ENCODE measurements at places on chromosomes 12 and 14.

- no peak for DNase-seq
Measured at GRCh38 chr12:89901319-89901718, 192.7 kb upstream of the ATP2B1 start.

DNA sequence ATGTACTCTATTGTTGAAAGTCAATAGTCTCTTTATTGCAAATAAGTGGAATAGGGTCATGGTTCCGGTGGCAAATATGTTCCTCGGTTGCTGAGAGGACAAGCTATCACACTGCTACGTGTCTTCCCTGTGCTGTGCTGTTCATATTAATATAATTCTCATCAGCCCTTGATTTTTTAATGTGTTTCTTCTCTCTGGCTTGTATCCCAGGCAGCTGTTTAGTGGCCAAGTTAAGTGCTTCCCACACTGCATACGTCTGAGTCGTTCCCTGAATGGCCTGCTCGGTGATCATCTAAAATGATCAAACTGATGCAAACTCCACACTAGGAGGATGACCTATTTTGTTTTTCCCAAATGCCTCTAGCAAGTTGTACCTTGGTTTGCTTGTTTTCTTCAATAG, 186.4 kb downstream of the ANO6 start:
- no peak for DNase-seq

- no peak for DNase-seq
Measured at GRCh38 chr14:75646762-75647161, 13.9 kb downstream of the ERG28 start.

- peak; percentile 48 for DNase-seq
Measured at GRCh38 chr14:20848316-20848954, 42.8 kb upstream of the RNASE3 start.

DNA sequence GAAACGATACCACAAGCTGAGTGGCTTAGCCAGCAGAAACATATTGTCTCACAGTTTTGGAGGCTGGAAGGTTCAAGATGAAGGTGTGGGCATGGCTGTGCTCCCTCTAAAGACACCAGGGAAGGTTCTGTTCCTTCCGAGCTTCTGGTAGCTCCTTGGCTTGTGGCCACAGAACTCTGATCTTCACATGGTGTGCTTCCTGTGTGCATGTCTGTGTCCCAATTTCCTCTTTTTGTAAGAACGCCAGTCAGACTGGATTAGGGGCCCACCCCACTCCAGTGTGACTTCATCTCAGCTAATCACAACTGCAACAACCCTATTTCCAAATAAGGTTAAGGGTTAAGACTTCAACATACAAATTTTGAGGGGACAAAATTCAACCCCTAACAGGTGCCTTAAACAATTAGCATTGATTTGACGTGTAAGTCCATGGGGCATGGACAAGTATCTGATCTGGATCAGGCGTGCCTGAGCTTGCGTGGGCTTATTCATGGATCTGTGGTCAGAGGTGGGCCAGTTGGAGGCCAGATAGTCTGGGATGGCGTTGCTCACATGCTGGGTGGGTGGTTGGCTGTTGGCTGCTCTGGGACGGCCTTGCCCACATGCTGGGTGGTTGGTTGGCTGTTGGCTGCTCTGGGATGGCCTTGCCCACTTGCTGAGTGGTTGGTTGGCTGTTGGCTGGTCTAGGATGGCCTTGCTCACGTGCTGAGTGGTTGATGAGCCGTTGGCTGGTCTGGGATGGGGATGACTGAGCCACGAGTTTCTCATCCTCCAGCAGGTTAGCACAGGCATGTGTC, 88.5 kb downstream of the LGMN start:
- peak; percentile 98 for DNase-seq

DNA sequence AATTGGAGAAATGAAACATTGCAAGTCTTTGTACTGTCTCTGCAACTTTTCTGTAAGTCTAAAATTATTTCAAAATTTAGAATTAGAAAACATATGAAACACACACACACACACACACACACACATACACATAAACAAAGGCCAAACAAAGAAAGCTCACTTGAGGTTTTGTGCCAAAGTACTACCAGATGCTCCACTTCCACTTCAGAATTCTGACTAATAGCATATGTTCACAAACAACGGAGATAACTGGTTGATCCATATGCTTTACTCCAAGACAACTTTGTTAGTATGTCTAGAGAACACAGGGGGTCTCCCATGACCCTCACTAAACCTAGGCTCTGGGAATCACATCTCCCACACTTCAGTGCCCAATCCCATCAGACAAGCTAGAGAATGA, 133.8 kb upstream of the CLEC14A start:
- no peak for DNase-seq

DNA sequence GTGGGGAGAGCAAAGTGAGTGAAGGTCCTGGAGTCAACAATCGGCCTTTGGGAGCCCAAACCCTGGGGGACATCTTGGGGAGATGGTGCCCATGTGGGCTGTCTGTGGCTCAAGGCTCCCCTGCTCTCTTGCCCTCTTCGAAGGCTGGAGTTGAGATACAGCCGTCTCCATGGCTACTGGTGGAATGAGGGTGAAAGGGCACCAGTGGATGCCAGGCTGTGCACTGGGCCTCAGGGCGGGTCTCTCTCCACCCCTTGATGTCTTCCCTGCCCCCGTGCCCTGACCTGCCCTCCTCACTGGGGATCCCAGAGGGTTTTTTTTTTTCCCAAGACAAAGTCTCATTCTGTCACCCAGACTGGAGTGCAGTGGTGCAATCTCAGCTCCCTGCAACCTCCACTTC, 2.0 kb upstream of the ANKRD9 start:
- no peak for DNase-seq

GRCh38 chr12:12008232-12008850, 62.4 kb upstream of the BCL2L14 start:
- DNase-seq: no peak

DNA sequence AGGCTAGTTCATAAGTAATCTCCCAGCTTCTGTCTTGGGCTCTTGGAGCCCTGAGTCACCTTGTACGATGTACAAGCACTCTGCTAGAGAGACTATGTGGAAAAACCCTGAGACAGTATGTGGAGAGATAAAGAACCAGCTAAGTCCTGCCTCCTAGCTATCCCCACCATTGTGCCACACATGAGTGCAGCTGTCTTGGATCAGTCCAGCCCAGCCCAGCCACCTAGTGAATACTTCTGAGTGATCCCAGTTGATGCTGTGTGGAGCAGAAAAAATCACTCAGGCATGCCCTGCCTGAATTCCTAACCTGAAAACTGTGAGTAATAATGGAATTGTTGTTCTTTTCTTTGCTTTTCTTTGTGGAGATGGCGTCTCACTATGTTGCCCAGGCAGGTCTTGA, 5.1 kb upstream of the SERPINA6 start:
- no peak for DNase-seq

DNA sequence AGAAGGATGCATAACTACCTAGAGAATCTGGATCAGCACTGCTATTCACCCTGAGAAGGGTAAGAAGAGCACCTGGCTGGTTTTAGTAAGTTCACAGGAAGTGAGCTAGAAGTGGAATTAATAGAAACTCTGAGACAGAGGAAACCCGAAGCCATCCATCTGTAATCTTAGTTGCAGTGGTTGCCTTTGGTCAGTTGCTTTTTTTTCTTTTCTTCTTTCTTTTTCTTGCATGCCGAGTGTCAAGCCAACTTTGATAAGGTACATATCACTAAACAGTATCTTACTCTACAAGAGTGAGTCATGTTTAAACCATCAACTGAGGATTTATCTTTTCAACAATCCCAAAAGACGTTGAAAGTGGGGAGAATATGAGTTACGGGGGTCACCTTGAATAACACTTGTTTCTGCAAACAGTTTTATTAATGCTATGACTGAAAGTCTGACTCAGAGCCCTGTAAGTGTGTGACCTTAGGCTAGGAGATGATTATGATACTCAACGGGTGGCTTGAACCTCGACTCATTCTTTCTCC, 26.7 kb downstream of the C12orf75 start:
- no peak for DNase-seq

Data from inflammatory macrophage (primary cell).